Activated CD8-positive, alpha-beta memory T cell treated with anti-CD3 and anti-CD28 coated beads for 4 hours (primary cell): ENCODE measurements at places on chromosomes 12 and 14.
A peak's percentile ranks its signal among the peaks of the same experiment; 100 is the strongest.

- DNase-seq = no peak
These were observed 204.4 kb downstream of the SLC25A21 start for GRCh38 chr14:36967892-36968555.

DNA sequence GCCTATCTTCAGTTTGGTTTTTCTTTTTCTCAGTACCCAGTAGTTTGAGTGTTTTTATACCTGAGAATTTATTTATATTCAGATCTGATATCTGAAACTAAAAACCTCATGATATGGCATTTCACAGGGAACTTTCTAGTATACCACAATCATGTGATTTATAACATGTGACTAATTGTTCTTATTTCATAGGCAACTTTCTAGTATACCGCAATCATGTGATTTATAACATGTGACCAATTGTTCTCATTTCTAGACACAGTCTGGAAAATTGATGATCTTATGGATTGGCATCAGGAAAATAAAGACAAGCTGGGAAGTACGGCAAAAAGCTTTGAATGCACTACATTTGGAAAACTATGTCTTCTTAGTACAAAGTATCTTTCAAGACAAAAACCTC, 20.6 kb downstream of the ZNF268 start:
- no peak for DNase-seq

GRCh38 chr14:61891170-61891569, 128.9 kb downstream of the SNAPC1 start:
- no peak for DNase-seq

- no peak for DNase-seq
These were observed 30.3 kb downstream of the TTC7B start for GRCh38 chr14:90785876-90786450.

DNA sequence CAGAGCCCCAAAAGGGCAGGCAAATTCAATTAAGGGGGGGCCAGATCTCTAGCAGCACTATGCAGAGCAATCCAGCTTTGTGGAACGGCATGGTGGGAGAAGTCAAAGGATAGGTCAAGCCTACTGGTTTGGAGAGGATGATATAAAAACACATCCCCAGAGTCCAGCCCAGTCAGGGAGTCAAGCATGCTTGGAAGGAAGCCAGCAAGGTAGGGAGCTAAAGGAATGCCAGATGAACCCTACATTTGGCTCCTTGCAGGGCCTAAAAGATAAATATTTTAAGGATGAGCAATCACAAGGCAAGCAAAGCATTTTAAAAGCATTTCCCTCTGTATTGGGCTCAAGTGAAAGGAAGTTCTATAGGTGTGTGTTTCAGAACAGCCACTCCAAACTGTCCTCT, 21.4 kb downstream of the KCTD10 start:
- DNase-seq = no peak

- DNase-seq = no peak
These were observed 6.0 kb downstream of the CLMN start for GRCh38 chr14:95313707-95314106.

GRCh38 chr12:24738441-24738840, 210.5 kb downstream of the BCAT1 start:
- DNase-seq = no peak

- no peak for DNase-seq
These were observed 58.9 kb downstream of the DHRS2 start for GRCh38 chr14:23694949-23695663.

DNA sequence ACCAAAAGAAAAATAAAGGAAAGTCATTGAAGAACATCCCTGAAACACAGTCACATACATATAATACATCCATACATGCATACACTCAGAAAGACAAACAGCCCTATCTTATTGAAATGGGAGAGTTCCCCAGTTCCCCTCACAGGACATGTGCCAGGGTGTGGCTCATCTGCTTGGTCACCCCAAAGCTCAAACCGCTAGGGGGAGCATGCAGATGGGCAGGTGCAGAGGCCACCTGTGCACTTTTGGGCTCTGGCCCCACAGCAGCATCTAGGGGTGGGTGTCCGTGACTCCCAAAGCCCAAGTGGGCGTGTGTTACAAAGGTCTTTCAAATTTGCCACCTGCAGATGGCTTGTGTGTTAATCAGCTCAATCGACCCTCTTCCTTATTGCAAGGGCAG, 75.2 kb downstream of the CMAS start:
- no peak for DNase-seq

DNA sequence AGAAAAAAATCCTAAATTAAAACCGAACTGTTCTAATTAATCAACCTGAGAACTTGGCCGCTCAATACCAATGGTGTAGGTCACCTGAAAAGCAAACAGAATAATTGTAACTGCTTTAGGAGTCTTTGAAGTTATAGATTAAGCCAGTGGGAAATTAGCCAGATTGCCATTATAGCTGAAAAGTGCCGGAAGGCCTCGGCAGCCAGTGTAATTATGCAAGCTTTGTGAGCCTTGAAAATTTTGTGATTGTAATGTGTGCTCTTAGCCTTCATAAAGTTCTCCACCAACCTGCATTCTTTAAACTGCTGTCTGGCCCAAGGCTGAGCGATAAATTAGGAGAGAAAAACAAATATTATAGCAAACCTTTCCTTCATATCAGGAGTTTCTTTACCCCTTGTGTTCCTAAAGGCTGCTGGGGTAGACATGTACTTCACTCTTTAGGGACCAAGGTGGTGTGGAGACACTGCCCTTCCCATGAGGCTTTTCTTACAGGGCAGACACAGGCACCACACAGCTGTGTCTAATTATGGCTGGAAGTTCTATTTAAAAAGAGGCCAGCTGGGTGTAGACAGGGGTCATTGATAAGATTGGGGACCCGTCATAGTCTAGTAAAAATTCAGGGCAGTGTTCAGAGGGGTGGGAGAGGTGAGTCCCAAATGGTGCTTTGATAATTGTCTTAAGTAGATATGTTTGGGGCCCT, 991.2 kb downstream of the FLRT2 start:
- no peak for DNase-seq

DNA sequence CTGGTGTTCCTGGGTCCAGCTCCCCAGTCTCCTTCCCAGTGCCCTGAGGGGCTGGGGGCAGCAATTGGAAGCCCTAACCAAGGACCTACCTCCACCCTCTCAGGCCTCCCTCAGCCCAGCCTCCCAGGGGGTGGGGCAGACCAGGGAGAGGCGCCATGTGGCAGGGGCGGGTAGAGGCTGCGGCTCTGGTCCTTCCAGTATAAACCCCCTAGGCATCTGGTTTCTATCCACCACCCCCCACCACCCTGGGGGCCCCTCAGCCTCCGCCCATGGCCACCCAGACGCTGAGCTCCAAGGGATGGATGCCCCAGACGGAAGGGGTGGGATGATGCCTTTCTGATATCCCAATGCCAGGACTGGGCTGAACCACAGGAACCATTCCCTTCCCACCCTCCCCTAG, 2.8 kb upstream of the SP7 start:
- no peak for DNase-seq

DNA sequence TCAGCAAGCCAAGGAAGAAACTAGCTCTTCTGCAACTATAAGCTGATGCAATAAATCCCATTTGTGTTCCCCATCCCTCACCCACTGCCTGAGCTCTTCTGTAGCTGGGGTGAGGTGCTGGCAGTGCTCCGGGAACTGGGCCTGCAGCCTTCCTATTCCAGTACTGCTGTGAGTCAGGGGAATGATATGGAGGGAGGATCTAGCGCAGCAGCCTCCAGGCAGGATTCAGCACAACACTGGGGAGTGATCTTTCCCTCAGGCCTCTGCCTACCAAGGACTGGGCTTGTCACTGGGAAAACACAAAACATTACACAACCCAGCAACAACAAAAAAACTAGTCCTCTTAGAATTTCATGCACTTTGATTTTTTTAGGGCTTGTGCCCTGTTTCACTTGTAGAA, 58.7 kb downstream of the ST8SIA1 start:
- no peak for DNase-seq

GRCh38 chr14:100203962-100204834, 34.7 kb upstream of the YY1 start:
- DNase-seq = no peak

DNA sequence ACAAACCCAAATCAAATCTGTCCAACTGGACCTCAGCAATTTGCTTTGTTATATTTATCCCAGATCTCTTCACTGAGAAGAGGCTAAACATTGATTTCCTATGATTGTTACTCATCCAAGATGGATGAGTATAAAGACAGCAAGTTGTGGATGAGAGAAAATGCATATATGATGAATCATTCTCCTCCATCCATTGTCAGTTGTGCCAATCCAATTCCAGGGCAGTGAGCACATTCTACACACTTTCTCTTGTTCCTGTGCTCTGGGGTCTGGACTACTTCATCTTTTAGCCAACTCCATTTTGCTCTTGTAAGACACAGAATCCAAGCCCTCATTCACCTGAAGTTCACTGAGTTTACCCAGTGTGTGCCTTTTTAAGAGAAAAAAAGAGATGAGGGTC, 105.7 kb downstream of the GCH1 start:
- DNase-seq = no peak

- no peak for DNase-seq
These were observed 10.2 kb upstream of the GOLGA5 start for GRCh38 chr14:92783813-92784431.

- no peak for DNase-seq
These were observed 2.6 kb downstream of the PTPN11 start for GRCh38 chr12:112421363-112421762.

DNA sequence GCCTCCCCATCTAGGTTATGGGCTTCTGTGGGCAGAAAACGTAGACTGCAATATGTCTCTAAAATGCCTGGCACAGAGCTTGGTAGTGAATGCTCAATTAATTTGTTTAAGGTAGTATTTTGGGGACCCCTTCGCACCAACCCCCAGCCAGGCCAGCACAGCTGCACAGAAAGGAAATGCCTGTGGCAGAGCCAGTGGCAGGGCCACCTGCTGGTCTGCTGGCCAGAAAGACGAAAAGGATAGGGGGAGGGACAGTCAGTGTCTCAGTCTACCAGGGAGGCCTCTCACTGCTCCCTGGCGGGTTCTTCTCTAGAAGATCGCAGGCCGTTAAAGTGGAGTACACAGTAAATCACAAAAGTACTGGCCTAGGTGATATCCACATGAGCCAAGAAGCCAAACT, 3.5 kb downstream of the RAB15 start:
- no peak for DNase-seq

- DNase-seq = no peak
These were observed 37.9 kb upstream of the SINHCAF start for GRCh38 chr12:31363831-31364230.

DNA sequence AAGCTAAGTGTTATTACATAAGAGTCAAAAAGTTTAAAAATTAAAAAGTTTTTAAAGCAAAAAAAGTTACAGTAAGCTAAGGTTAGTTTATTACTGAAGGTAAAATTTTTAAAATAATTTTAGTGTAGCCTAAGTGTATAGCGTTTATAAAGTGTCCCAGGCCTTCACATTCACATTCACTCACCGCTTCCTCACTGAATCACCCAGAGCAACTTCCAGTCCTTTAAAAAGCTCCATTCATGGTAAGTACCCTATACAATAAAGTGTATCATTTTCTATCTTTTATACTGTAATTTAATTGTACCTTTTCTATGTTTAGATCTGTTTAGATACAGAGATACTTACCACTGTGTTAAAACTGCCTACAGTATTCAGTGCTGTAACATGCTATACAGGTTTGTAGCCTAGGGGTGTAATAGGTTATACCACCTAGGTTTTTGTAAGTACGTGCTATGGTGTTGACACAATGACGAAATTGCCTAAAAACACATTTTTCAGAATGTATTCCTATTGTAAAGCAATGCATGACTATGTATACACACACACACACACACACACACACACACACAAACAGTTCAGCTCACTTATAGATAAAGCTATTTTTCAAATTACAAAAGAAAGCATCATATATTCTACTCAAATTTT, 3.7 kb downstream of the CLEC14A start:
- no peak for DNase-seq

GRCh38 chr14:22980672-22981089, 1.7 kb downstream of the AJUBA start:
- DNase-seq = no peak

GRCh38 chr12:50537538-50537919, 32.7 kb downstream of the DIP2B start:
- peak; percentile 8 for DNase-seq

- DNase-seq = no peak
These were observed 1.2 kb downstream of the NKX2-1 start for GRCh38 chr14:36518586-36519430.

GRCh38 chr12:51839310-51839947, 9.1 kb downstream of the FIGNL2 start:
- DNase-seq = no peak

DNA sequence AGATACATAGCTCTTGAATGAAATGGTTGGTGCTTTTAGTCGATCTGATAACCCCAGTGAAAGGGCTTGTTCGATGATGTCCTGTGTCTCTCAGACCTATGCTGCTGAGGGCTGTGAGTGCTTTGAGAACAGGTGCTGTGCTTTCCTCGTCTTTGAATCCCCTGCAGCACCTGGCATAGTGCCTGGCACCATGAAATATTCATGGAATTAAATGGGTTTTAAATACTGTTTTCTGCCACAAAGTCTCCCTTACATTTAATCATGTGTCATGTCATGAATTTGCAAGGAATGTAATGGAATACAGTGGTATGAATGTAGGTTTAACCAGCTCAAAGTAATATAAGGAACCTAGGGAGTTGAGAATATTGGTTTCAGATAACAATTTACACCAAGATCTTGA, 220.5 kb upstream of the PRICKLE1 start:
- DNase-seq = no peak

DNA sequence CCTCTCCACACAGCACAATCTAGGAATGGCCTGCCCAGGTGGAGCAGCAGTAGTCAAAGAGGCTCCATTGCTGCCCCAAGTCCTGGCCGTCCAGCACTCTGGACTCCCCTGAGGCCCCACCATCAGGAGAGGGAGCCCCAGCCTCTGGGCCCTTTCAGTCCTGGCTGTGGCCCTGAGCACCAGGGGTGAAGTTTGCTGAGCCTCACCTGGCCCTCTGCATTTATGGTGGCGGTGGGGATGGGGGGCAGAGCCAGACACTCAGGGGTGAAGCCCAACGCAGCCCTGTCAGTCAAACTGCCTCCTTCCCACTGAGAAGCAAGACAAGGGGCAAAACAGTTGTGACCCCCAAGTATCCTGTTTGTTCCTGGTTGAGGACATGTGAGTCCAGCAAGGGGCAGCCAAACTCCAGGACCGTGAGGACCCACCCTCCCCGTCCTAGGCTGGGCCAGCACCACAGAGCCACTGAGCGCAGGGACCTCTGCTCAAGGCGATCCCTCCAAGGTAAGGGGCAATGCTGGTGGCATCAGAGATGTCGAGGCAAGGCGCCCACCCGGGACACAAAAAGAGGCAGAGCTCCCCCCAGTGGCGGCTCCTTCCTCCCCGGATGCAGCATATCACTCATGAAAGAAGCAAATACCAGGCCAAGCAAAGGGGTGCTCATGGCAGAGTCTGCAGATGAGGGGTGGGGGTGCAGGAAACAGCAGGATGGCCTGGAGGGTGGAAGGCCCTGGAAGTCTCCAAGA, 4.8 kb upstream of the AMN start:
- peak; percentile 21 for DNase-seq
